ENCODE measurements at places on chromosomes 1 and 21.

DNA sequence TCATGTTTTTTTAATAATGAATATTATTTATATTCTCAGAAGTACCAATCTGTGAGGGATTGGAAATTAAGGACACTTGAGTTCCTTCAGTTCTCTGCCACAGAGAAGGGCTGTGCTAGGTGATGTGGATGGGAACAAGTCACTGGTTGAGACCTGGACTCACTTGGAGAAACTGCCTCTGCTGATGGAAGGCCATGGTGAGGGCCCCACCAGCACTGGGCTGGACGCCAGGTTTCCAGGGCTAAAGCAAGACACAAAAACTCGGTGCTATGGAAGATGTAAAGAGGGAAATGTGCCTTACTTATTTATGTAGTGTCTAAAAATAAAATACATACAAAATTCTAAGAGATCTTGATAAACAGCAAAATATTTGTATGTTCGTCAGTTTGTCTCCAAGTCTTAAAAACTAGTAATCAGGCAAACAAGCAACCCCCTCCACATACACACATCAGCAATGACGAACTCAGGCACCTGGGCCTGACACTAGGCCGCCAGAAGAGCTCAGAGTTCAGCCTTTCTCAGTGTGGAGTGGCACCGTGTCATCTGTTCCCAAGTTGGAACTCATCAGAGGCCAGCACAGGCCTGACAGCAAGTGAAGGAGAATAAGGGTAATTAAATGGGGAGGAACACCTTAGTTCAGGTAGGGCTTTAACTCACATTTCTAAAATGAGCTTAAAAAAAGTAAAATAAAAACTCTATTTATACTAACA lies 19.6 kb downstream of the SIPA1L2 start:
- no peak for DNase-seq

GRCh38 chr1:245673881-245674414 lies 519.2 kb downstream of the KIF26B start:
- DNase-seq = no peak

DNA sequence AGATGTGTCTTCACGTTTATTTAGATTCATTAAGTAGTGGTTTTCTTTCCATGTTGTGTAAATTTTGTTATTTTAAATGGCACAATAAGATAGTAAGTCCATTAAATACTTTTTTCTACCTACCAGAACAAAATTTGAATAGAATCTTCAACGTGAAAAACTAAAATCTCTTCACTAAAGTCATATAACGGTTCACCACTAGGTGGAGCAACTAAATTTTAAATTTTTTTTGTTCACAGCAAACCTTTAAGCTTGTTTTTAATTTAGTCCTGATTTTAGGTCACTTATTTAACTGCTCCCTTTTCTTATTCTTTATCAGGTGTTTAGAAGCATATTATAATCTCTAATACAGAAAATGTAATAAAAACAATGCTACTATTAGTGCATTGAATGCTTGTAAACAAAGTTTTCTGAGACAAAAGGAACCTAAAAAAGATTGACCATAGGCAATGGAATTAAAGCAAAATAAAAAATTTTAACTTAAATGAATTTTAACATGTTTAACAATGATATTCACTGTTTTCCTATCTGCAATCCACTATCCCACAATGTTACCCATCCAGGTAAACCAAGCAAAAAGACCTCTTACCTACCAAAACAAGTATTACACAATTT lies 28.3 kb upstream of the PKN2 start:
- no peak for DNase-seq

GRCh38 chr1:25608488-25609178 lies 8.0 kb upstream of the MAN1C1 start:
- peak; percentile 70 for DNase-seq

GRCh38 chr1:216223486-216223885 lies 199.8 kb downstream of the USH2A start:
- no peak for DNase-seq

Data from NCI-H1048 (cell line).